ENCODE measurements at places on chromosomes 3 and 15. TPM values are rescaled to one million over a fixed set of nuclear protein-coding genes. Genes with fewer than 3 reads are reported as not detected.
A peak's percentile ranks its signal among the peaks of the same experiment; 100 is the strongest.

GPR176 gene
- total RNA-seq: 0.13 TPM

CD276 gene
- 4.1 TPM for total RNA-seq

COL6A5 gene
- total RNA-seq: not detected

GOLGA6A gene
- total RNA-seq: not detected

CYB561D2 gene
- total RNA-seq: 33.1 TPM

GPR62 gene
- total RNA-seq: not detected

IL17RE gene
- 0.47 TPM for total RNA-seq

SEMA5B gene
- not detected for total RNA-seq

PPP1R14D gene
- not detected for total RNA-seq

LRCH3 gene
- 43.9 TPM for total RNA-seq

DNA sequence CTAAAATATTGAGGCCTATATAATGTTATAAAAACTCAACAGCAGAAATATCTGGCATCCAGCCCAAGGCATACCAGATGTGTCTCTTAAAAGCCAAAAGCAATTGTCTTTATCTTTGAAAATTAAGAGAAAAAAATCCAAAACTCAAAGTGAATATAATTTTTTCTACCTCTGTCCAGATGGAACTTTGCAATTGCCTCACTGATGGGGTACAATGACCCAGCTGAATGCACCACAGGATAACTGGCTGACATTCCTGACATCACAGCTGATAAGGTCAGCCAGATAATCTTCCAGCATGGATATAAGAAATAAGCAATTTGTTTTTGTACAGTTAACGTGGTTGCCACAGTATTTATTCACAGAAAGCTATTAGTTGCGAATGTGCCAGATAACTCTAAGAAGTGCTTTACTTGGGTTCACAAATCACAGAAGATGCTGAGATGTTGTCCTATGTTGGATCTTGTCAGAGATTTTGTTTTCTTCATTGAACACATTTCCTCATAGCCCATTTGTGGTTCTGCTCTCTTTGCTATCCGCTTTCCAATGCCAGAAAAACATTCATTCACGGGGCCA, 566.9 kb upstream of the CCDC54 start:
- no peak for DNase-seq

GRCh38 chr3:66665021-66665695, 164.3 kb upstream of the LRIG1 start:
- no peak for DNase-seq

DNA sequence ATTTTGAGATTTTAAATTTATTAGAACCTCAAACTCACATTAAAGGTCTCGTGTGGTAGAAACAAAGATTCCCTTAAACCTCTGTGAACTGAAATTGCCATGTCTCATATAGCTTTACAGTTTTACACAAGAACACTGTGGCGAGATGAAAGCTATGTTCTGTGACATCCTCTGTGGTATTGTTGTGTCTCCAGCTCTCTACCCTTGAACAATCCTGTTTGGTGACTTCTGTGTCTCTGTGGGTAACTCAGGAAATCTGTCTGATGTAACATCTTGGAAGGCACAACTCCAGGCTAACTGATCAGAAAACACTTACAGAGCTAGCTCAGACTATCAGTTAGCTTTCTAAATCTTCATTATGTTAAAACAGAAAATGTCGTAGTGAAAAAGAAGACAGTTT, 318.8 kb upstream of the GBE1 start:
- DNase-seq: no peak

DNA sequence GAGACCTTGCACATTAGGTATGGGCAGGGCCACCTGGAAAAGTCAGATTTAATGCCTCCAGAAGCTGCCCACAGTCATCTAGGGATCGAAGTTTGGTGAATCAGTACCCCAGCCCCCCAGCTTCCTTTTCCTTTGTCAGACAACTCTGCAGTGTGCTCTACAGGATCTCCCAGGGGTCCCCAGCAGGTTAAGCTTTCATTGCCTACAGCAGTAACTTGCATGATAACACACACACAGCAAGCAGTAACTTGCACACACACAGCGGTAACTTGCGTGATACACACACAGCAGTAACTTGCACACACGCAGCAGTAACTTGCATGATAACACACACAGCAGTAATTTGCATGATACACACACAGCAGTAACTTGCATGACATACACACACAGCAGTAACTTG, 131.3 kb downstream of the UACA start:
- DNase-seq: no peak

DNA sequence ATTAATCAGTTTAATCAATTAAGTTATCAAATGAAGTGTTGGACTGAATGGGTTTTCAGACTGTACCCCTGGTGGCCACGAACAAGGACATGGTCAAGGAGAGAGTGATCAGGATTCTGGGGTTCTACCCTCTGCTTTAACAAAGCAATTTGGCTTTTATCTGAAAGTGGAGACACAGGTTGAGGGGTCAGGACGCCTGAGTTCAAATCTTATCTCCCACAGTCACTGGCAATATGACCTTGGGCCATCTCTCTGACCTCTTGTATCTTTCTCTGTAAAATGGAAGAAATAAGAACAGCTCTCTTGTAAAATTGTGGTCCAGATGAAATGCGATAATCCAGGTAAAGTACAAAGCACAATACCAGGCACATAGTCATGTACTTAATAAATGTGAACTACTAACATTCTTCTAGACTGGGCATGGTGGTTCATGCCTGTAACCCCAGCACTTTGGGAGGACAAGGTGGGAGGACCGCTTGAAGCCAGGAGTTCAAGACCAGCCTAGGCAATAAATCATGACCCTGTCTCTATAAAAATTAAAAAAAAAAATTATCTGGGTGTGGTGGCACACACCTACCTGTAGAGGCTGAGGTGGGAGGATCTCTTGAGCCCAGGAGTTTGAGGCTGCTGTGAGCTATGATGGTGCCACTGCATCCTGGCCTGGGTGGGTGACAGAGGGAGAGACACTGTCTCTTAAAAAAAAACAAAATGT, 48.6 kb upstream of the ARL8B start:
- no peak for DNase-seq

- peak; percentile 50 for DNase-seq
Observed at GRCh38 chr15:60585743-60586708, 107.1 kb upstream of the ICE2 start.

DNA sequence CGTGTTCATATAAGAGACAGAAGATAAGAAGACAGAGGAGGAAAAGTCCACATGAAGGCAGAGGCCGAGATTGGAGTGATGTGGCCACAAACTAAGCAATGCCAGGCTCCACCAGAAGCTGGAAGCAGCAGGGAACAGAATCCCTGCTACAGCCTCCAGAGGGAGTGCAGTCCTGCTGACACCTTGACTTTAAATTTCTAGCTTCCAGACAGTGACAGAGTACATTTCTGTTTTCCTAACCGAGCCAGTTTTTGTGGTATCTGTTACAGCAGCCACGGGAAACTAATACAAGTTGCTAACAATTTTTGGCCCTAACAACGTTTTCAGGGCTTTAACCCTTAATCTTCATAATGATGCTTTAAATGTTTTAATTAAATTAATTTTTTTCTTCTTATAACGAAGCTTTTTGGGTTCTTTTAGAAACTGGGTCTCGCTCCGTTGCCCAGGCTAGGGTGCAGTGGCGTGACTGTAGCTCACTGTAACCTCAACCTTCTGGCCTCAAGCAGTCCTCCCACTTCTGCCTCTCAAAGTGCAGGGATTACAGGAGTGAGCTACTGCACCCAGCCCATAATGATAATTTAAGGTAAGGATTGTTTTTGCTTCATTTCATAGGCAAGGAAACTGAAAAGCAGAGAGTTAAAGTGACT, 202.3 kb upstream of the PROK2 start:
- DNase-seq: no peak

DNA sequence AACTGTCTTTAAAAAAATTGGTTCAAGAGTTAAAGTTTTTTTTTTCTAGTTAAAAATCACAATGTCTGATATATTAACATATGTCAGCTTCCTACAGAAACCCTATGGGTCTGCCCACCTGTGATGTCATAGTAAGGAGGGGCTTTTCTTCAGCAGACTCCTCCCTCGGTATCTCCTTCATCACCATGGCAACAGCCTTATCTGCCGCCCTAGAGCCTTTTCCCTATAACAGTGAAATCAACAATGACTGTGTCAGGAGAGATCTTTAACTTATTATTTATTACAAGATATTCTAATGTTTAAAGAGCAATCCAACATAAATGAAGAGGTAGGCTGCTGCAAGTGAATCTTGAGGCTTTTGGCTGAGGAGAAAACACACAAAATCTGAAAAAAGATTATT, 138.7 kb downstream of the PEX5L start:
- DNase-seq: no peak

DNA sequence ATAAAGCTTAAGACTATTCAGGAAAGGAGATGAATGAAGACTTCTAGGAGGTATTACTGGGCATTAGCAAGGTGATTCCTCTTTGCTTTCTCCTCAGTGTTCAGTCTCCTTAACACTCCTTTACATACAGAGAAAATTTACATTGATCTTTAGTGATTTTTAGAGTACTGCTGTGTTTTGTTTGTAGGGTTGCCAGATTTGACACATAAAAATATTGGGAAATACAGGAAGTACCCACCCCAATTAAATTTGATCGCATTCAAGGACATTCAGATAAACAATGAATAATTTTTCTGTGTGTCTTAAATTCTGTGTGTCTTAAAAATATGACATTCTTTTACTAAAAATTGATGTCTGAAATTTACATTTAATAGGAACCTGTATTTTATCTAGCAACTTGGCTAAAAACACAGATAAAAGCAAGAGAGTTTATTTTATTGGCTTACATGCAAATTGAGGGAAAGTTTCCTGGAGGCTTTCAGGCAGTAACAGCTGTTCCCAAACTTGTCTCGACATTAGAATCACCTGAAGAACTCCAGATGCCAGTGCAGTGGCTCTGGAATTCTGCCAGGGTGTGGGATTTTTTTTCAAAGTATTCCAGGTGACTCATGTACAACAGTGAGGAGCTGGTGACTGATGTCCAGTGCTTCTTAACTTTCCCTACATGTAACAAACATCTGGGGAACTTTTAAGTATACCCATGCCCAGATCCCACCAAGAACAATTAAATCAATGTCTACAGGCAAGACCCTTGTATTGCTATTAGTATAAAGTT, 23.4 kb upstream of the PLOD2 start:
- no peak for DNase-seq

- DNase-seq: no peak
Observed at GRCh38 chr15:41965441-41966413, 6.6 kb downstream of the EHD4 start.

DNA sequence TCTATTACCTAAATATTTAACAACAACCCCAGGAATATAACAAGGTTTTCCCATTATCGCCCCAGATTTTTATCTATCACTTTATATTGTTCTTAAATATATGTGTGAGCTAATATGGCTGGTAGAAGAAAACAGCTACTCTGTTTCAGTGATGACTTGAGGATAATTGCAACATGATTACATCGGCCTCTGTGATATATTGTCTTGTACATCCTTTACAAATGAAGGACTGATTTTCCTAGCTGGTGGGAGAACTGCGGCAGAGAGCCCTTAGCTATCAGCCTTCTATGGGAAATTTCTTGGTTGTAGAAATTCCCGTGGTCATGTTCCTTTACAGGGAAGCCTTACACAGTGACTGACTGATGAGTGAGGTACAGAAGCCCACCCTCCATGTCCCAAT, 110.9 kb upstream of the ZNF717 start:
- DNase-seq: no peak

DNA sequence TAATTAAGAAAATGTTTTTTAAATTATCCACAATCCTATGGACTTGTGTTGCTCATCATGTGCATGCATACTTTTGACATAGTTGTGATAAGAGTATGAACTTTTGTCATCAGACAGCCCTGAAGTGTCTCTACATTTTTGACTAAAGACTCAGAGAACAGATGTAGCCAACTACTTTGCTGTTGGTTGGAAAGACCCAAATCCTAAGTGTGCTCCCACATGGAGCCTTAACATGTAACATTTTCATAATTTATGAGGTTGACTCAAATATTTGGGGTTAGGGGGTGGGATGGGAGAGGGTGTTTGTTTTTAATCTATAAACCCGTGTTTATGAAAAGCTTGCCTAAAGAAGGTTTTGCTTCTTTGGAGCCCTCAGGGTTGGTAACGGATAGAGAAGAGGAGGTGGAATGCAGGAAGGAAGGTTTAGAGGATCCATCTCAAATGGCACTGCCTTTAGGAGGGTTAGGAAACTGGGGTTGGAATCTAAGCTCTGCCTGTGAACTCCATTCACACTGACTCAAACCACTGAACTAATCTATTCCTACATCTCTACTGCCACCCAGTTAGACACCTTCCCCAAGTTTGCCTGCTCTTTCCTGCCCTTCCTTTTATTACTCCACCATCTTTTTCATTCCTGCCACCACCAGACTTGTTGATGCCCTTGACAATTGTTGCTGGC, 3.7 kb downstream of the BOC start:
- no peak for DNase-seq

GRCh38 chr3:114451051-114451451, 157.2 kb downstream of the TIGIT start:
- DNase-seq: no peak

- no peak for DNase-seq
Observed at GRCh38 chr3:43366481-43366880, 80.1 kb downstream of the SNRK start.

GRCh38 chr3:39228496-39228895, 36.1 kb upstream of the XIRP1 start:
- DNase-seq: no peak

DNA sequence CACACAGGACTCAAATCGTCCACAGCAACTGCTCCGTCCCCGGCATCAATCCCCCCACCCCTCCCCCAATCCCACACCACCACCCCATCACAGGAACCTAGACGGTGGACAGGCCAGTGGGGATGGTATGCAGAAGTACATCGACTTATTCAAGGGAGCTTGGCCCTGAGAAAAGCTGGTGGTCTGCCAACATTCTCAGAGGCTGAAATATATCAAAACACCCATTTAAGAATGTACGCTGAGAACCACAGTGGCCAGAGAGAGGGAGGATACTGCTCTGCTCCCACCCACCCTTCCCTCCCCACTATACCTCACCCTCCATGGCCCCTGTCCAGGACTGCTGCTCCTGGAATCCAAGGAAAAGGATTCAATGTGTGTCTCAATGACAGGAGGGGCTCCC, 12.4 kb upstream of the USP3 start:
- no peak for DNase-seq

GRCh38 chr3:128182656-128183055, 29.4 kb downstream of the EEFSEC start:
- DNase-seq: no peak

GRCh38 chr15:41284427-41285177, 47.8 kb downstream of the OIP5 start:
- DNase-seq: no peak

- DNase-seq: no peak
Observed at GRCh38 chr3:169744366-169745054, 20.4 kb downstream of the TERC start.

DNA sequence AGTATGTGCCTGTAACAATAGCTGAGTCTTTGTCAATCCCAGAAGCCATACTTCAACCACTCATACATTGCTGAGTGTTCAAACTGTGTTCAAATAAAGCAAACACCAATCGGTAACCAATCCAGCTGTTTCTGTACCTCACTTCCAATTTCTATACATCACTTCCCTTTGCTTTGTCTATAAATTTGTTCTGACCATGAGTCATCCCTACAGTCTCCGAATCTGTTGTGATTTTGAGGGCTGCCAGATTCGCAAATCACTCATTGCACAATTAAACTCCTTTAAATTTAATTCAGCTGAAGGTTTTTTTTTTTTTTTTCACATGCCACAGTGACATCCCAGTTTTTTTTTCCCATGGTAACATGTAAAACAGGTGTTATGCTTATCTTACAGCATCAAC, 870.3 kb downstream of the NAALADL2 start:
- no peak for DNase-seq
